Vagina (tissue), 2 donors: ENCODE measurements at places on chromosomes 13 and 19.
A peak's percentile ranks its signal among the peaks of the same experiment; 100 is the strongest.

GRCh38 chr19:858868-859843, at the start of gene CFD:
Gene CFD (plus strand): TSS chr19:859664. CDS start chr19:859690, 26 bp downstream.
- no peak for DNase-seq

GRCh38 chr13:40271931-40272775, 394.3 kb downstream of the FOXO1 start:
- DNase-seq, result peak; percentile 97

DNA sequence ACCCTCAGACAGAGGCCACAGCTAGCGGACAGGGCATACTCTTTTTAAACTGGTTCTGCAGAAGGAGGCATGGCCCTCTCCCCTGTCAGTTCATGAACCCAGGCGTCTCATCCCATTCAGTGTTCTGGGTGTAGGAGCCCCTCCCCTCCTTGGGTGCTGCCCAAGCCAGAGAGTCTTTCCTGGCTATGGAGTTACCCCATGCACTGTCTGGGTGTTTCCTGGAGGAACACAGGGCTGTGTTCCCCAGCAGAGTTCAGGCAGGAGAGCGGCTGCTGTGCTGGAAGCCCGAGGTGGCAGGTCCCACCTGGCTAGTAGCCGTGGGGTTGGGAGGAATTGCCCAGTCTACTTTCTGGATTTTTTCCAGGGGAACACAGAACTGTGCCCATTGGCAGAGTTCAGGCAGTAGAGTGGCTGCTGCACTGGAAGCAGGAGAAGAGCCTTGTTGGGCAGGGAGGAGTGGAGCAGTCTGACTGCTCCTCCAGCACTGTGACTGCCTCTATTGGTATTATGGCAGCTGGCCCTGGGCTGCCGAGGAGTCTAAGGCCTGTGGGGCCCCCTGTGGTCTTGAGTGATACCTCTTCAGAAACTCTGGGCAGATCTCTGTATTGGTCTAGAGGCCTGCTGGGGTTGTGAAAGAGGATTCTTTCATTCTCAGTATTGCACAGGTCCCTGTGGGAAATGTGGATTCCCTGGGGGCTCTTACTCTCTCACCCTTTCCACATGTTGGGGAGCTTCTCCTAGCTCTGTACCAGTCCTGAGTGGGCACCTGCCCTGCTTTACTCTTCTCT, 168.3 kb downstream of the PCDH20 start:
- DNase-seq, result no peak

GRCh38 chr19:21838646-21839045, 2.7 kb upstream of the ZNF43 start:
- DNase-seq, result no peak

- DNase-seq, result no peak
Observed at GRCh38 chr13:28172947-28173346, 34.6 kb downstream of the PAN3 start.

DNA sequence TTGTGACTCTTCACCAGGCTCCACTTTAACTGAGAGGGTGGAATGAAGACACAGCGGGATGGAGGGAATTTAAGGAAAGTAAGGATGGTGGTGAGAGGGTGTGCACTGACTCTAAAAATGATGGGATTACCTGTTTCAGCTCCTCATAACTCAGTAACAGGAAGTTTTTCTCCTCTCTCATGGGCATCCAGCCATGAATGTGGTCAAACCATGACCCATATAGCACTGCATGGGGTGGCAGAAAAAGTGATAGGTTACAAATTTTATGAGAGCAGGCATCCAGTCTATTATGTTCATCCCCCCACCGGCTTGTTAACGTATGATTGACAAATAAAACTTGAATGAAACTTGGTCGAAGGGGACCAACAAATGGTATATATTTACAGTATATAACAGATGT, 7.2 kb downstream of the SULT2A1 start:
- no peak for DNase-seq

DNA sequence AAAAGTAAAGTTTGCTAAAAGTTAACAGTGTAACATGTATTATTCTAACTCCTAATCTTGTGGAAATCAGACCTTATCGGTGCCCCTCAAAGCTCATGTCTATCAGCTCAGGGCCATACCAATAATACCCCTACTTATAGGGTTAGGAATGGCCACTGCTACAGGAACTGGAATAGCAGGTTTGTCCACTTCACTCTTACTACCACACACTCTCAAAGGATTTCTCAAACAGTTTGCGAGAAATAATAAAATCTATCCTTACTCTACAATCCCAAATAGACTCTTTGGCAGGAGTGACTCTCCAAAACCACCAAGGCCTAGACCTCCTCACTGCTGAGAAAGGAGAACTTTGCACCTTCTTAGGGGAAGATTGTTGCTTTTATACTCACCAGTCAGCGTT, 1677.7 kb downstream of the OLFM4 start:
- no peak for DNase-seq

GRCh38 chr19:35896643-35897040, 3.7 kb downstream of the NFKBID start:
- no peak for DNase-seq
